Vein endothelial cell (primary cell): ENCODE measurements at places on chromosomes 6 and 20. TPM values are rescaled to one million over a fixed set of nuclear protein-coding genes. Genes with fewer than 3 reads are reported as not detected.

Gene KCNK5
- not detected in 2 replicates for total RNA-seq

Gene RAET1E
- total RNA-seq, result 0.29 and 0.33 TPM in 2 replicates

Gene WFDC12
- not detected in 2 replicates for total RNA-seq

Gene SLC25A27
- 1.3 and 2.2 TPM in 2 replicates for total RNA-seq

Gene ADGRF4
- total RNA-seq, result not detected in 2 replicates

Gene LRP11
- total RNA-seq, result 13.7 and 20.3 TPM in 2 replicates
